Foreskin melanocyte (primary cell): ENCODE measurements at places on chromosomes 11 and 22.

- DNase-seq = peak; percentile 37
Measured at GRCh38 chr11:87035976-87036583, 1.7 kb upstream of the TMEM135 start.

- no peak for DNase-seq
Measured at GRCh38 chr11:62103986-62104385, 19.8 kb upstream of the INCENP start.

DNA sequence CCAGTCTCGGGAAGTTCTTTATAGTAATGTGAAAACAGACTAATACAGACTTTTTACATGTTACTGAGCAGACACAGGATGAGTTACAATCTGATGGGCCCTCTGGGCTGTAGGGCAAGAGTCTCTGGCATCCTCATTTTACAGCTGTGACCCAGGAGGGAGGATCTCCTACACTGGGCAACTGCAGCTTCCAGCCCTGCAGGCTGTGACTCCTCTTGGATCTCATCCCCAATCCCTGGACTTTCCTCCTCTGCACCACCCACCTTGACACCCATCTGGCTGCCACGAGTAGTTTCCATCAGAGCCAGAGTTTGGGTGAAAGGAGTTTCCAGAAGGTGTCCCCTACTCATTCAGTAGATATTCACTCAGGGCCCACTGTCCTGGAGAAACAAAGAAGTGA, 48.9 kb upstream of the MYEOV start:
- DNase-seq = no peak

DNA sequence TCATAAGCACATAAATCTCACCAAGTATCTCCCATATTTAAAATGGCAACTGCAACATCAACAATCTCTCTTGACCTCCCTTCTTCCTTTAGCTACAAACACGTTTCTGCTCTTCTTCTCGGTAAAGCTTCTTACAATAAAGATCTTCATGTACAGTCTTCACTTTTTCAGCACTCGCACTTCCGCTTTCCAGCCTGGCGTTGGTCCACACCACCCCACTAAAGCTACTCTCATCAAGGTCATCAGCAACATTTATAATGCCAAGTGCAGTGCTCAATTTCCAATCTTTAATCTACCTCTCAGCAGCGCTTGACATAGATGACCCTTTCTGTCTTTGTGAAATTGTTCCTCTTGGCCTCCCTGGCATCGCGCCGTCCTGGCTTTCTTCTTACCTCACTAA, 33.6 kb downstream of the NTM start:
- no peak for DNase-seq

DNA sequence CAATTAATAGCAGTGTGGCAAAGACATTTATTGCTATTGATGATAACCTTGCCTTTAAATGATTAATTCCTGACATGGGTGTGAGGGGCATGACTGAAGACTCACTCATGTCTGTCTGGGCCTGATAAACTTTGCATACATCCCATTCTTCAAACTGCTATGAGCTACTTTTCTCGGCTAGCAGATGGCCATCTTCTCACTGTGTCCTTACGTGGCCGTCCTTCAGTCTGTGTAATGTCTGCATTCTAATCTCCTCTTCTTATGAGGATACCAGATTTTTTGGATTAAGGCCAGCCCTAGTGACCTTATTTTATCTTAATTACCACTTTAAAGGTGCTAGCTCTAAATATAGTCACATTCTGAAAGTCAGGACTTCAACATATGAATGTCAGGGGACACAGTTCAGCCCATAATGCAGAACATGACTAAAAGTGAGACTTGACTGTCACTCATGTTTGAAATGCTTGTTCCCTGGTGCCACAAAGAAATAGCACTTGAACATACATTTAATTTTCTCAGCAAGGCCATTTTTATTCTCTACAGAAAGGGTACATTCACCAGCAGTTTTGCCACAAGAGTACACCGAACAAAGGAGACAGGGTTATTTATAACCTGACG, 32.3 kb downstream of the OR10A6 start:
- DNase-seq = no peak

DNA sequence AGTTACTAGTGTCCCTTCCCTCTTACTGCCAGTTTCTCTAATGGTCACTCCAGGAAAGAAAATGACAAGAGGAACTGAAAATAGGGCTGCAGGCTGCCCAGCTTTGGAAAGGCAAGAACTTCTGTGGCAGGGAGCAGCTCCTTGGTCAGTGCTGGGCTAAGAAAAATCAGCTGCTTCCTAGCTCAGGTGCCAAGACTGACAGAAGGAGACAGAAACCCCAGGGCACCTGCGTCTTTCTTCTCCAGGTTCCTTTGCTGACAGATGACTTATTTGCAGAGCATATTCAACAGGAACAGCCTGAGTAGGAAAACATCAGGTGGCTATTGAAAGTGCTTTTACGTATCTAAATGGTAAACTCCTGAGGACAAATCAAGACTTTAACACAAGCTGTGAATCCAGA, 25.4 kb downstream of the MAML2 start:
- DNase-seq = no peak

DNA sequence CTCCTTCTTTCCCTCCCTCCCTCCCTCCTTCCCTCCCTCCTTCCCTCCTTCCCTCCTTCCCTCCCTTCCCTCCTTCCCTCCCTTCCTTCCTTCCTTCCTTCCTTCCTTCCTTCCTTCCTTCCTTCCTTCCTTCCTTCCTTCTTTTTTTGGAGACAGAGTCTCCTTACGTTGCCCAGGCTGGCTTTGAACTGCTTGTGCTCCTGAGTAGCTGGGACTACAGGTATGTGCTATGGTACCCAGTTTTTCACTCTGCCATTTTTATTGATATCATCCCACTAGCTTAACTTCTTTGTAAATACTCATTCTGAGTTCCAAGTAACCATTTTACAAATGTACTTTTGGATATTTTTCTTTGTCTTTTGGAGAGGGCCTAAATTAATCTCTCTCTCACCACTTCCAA, 336.8 kb upstream of the DDI1 start:
- DNase-seq = no peak

GRCh38 chr11:88281317-88281712, 56.2 kb downstream of the CTSC start:
- DNase-seq = peak; percentile 51

DNA sequence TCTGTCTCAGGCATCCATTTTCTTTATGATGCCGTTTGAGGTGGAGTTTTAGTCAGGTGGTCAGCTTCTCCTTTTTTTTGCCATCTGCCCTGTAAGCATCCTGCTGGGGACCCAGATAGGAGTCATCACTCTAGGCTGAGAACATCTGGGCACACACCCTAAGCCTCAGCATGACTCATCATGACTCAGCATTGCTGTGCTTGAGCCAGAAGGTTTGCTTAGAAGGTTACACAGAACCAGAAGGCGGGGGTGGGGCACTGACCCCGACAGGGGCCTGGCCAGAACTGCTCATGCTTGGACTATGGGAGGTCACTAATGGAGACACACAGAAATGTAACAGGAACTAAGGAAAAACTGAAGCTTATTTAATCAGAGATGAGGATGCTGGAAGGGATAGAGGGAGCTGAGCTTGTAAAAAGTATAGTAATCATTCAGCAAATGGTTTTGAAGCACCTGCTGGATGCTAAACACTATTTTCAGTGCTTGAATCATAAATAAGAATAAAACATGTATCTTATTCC, 10.9 kb upstream of the HBE1 start:
- DNase-seq = peak; percentile 11

DNA sequence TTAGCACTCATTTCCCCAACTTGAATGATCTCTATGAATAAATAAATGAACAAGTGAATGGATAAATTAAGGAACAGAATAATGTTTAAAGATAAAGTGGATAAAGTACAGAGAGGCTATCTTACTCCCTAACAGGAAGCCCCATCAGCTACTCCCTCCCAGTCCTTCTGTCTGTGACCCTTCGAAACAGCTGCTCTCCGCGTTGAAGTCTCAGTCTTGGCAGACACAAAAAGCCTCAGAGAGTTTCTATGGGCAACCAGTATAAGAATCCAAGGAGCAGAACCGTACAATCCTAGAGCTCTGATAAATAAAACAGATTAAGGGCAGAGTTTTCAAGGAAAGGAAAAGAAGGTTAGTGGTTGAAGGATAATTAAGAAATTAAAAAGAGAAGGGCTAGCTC, 35.0 kb downstream of the GUCY1A2 start:
- no peak for DNase-seq

DNA sequence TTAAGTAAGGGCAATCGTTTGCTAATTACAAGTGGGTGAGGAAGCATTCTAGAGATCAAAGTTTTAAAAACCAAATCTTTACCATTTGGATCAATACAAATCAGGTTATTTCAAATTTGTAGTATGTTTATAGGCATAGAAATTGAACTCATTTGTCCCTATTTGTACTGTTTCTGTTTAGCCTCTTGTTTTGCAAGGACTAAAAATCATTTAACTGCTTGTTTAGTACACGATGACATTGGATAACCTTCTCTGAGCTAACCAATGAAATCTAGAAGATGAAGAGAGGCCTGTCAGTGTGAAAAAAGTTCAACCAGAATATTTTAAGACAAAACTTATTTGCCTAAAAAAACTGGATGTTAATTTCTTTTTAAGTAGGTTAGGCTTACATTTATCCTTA, 40.0 kb downstream of the ZC3H12C start:
- no peak for DNase-seq

DNA sequence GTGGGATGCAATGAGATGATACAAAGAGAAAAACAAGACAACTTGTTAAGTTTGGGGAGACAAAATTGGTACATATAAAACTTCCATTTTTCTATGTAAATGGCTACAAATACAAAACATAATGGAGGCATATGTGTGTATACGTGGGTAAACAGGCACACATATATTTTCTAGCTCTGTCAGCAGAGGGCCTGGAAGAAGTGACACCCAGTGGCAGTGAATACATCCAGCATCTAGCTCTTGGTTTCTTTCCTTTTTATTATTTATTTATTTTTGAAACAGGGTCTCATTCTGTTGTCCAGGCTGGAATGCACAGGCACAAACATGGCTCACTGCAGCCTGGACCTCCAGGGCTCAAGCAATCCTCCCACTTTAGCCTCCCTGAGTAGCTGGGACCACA, 5.0 kb upstream of the RASL10A start:
- DNase-seq = no peak

DNA sequence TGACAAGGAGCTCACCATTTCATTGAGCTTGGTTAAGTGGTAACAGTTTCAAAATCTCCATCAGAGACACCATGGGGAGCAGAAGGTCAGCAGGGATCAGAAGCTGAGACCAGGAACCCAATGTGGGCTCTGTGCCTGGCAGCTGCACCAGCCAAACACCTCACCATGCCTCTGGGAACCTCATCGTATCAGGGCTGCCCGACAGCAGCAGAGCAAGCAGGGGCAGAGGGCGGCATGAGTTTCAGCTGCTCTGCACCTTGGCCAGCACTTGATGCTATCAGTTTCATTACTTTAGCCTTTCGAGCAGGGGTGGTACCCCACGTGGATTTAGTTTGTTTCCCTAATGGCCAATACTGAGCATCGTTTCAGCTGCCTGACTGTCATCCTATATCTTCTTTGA, 77.8 kb downstream of the DGCR2 start:
- DNase-seq = no peak

- DNase-seq = peak; percentile 85
Measured at GRCh38 chr11:119729951-119730613, 1.1 kb upstream of the NECTIN1 start.

DNA sequence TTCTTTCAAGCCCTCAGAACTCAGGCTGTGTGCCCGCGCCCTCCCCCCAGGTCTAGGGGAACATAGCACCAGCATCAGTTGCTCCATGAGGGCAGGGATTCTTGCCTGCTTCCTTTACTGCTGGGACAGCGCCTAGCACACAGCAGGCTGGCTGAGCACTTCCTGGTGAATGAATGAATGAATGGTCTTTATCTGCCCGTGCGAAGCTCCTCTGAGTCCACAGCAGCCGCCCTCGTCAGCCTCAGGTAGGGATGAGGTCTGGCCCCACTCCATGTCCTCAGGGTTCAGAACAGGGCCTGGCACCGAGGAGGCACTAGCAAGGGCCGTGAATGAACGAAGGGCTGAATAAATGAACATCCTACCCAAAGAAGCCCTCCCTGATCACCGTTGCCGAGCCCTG, 27.3 kb downstream of the ARRB1 start:
- no peak for DNase-seq

DNA sequence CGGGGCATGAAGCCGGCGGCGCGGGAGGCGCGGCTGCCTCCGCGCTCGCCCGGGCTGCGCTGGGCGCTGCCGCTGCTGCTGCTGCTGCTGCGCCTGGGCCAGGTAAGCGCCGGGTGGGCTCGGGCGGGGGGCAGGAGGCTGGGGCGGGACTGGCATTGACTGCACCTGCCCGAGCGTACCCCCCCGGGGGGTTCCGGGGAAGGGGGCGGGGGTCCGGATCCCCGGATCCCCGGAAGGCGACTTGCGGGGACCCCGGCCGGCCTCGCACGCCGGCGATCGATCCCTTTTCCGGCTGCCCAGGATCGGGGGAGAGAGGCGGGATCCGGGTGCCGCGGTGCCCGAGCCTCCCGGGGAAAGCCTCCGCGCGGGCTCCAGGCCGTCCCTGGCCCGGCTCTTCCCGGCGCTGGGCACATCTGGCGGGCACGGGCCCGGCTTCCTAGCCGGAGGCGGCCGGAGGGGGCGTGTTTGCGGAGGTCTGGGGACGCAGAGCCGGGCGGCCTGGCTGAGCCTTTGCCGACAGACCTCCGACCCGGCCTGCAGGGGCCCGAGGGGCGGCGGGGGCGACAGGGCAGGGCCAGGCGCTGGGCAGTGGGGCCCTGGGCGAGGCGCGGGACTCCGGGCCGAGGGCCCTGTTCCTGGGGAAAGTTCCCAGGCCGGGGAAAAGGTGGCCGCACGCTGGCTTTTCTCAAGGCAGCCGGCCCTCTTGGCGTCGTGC, 705 bp downstream of the PTPRJ start:
- no peak for DNase-seq

GRCh38 chr11:8581300-8581699, 12.7 kb downstream of the STK33 start:
- DNase-seq = no peak

GRCh38 chr11:93700830-93701229, 39.3 kb downstream of the CEP295 start:
- no peak for DNase-seq

- no peak for DNase-seq
Measured at GRCh38 chr11:31005202-31005601, 364.3 kb downstream of the DCDC1 start.

DNA sequence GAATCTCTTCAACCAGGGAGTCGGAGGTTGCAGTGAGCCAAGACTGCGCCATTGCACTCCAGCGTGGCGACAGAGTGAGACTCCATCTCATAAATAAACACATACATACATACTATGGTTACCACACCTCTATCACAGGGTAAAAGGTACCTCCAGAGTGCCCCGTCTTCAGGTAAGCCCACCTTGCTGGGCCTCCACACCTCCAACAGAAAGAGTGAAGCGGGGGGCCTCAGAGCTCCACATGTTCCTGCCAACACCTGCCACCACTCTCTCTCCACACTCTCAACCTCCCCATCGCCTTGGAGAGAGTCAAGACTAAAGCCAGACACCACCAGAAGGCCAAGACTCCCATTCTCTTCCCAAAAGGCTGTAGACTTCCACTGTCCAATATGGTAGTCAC, 10.3 kb upstream of the VWCE start:
- no peak for DNase-seq

GRCh38 chr11:36388071-36388470, 92.0 kb downstream of the PRR5L start:
- DNase-seq = no peak
